NCI-H1105 (cell line): ENCODE measurements at places on chromosomes 1 and 21.

- DNase-seq, result no peak
These were observed 72.9 kb downstream of the CCDC185 start for GRCh38 chr1:223466151-223466550.

DNA sequence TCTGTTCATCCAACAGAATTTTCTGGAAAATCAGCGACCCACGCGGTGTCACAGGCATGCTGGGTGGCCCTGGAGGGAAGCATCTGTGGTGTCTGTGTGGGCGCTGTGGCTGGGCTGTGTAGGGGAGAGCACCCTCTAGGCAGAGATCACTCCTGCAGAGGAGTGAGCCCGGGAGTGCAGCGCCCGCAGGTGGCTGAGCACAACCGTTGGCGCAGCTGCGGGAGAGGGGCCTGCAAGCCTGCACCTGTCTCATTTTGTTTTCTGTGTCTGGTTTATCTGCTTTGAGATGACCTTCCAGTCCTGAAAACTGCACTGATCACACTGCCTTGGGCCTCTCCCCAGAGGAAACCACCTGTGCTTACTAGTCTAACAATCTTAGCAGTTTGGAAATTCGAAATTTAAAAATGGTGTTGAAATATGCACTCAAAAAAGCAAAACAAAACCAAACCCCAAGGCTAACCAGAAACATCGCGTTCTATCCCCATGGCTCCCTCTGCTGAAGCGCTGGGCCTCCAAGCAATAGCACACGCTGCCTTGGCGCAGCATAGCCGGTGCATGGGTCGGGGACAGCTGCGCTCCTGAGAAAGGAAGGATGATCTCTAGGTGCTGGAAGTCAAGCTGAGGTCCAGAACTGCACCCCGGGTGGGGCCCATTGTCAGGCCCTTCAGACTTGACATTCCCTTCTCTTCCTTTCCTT, 4.8 kb downstream of the FAM3B start:
- peak; percentile 1 for DNase-seq

DNA sequence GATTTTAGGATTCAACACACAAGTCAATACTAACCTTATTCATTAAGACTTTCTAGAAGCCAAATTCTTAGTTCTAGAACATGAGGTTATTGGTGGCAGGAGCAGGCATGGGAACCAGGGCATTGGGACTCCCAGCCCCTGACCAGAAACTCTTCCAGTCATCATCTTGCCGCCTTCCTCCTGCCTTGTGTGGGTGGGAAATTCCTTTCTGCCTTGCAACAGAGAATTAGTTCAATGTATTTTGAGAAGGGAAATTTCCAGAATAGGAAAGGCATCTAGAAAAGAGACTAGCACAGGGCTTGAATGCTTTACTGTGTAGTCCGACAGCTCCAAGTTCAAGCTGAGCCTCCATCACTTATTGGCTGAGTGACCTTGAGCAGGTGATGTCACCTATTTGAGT, 8.7 kb downstream of the GRHL3 start:
- no peak for DNase-seq

DNA sequence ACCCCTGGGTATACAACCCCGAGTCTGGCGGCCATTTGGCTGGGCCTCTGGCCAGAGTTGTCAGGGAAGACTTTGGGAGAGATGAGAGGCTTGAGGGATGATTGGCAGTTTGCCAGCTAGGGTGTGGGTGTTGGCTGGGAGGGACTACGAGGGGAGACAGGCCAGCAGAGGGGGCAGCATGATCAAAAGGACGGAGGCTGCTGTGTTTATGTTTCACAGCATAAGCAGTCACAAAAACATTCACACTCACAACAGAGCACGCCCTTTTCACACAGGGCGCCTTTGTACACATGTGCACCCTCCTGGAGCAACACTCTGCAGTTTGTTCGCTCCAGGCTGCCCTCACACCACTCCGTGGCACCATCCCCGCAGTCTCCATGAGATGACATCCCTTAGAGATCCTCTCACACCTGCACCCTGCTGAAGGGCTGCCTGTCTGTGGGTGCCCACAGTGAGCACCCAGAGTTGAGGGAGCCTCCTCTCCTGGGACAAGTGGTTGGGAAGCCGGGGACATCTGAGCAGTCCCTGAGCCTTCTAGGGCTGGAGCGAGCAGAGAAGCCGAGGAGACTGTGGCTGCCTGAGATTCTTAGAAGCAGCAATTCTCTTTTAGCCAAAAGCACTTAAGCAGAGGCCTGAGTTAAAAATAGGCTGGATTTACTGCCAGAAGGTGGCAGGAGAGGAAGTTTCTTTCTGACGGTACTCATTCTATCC, 15.4 kb downstream of the EFNA3 start:
- DNase-seq, result peak; percentile 94

GRCh38 chr1:12556368-12556930, 61.6 kb downstream of the DHRS3 start:
- no peak for DNase-seq
